ENCODE measurements at places on chromosomes 3 and 15.

GRCh38 chr3:59247402-59247841 lies 197.6 kb upstream of the CFAP20DC start:
- DNase-seq = no peak

DNA sequence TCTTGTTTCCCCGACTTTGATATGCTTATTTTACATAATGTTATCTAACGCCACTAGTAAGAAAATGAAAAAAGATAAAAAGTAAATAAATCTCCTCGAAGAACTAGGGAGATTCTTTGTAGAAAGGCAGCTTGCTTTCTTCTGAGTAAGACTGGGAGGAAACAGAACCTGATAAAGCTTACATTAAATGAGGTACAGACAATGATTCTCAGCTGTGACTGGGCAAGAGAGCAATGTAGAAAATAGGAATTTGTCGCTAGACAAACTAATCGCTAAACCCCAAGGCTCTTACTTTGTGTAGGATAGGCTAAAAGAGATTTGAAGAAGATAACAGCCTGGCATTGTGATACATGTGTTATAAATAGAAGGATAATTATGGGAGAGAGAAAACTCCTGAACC lies 919.0 kb upstream of the ALCAM start:
- DNase-seq = no peak

- no peak for DNase-seq
Observed at GRCh38 chr15:38636597-38636996, 72.0 kb upstream of the RASGRP1 start.

GRCh38 chr3:46881596-46882376 lies 4.3 kb downstream of the PTH1R start:
- DNase-seq = no peak

GRCh38 chr15:62647202-62647842 lies 395.2 kb upstream of the TPM1 start:
- no peak for DNase-seq

GRCh38 chr3:76900596-76900995 lies 139.3 kb upstream of the ROBO2 start:
- DNase-seq = no peak

GRCh38 chr3:159473206-159473605 lies 515.4 kb upstream of the IL12A start:
- no peak for DNase-seq

- no peak for DNase-seq
Observed at GRCh38 chr15:50109076-50109987, 9.7 kb downstream of the ATP8B4 start.

GRCh38 chr15:27797765-27798164 lies 301.4 kb downstream of the OCA2 start:
- DNase-seq = no peak

GRCh38 chr3:196914866-196915265 lies 27.5 kb downstream of the NCBP2 start:
- DNase-seq = no peak

DNA sequence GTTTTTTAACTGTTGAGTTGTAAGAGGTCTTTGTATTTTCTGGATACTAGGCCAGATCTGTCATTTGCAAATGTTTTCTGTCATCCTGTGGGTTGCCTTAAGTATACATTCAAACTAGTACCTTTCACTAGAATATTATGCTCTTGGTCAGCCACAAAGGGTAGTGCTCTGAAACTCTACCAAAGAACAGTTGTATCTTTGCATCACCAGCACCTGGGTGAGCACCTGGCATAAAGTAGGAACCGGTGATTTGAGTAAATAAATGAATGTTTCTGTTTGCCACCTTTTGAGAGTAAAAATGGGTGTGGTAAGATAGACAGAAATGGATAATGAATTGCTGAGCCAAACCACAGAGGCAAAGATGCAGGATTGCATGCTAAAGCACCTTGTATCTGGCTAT lies 98.7 kb downstream of the SLCO3A1 start:
- DNase-seq = no peak

GRCh38 chr3:127985216-127985615 lies 67.0 kb upstream of the SEC61A1 start:
- no peak for DNase-seq

GRCh38 chr3:123276346-123277006 lies 74.7 kb downstream of the SEC22A start:
- peak; percentile 39 for DNase-seq

GRCh38 chr3:55859305-55859704 lies 372.2 kb upstream of the WNT5A start:
- no peak for DNase-seq

GRCh38 chr15:98003518-98003917 lies 43.0 kb downstream of the ARRDC4 start:
- no peak for DNase-seq

DNA sequence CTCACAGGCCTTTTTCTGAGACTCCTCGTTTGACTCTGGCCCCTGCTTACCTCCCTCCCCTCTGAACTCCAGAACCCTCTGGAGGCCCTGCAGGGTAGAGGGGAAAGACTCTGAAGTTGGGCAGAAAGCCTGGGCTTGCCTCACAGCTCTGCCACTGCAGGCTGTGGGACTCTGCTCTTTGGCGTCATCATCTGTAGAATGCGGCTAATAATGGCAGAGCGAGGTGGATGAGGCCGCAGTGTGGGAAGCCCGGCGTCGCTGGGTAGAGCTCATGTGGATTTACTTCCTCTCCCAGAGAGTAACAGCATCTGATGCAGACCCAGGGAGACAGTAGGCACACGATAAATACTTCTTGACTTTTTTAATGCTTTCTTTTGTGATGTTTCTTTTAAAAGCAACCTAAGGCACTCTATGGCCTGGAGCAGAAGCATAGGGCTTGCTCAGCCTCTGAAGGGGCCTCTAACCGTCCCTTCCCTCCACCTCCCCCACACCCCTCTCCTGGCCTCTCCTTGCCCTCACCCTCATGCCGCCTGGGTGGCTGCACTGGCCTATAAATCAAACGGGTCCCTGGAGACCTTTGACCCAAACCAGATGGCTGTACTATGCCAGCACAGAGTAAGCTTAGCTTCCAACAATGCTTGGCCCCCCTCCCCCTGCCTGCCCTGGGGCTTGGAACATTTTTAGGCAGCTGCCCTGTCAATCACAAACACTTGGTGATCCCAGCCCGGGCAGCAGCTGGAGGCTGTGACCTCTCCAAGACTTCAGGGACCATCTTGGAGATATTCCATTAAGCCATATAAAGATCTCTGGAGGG lies 32.9 kb downstream of the SPSB4 start:
- DNase-seq = no peak

DNA sequence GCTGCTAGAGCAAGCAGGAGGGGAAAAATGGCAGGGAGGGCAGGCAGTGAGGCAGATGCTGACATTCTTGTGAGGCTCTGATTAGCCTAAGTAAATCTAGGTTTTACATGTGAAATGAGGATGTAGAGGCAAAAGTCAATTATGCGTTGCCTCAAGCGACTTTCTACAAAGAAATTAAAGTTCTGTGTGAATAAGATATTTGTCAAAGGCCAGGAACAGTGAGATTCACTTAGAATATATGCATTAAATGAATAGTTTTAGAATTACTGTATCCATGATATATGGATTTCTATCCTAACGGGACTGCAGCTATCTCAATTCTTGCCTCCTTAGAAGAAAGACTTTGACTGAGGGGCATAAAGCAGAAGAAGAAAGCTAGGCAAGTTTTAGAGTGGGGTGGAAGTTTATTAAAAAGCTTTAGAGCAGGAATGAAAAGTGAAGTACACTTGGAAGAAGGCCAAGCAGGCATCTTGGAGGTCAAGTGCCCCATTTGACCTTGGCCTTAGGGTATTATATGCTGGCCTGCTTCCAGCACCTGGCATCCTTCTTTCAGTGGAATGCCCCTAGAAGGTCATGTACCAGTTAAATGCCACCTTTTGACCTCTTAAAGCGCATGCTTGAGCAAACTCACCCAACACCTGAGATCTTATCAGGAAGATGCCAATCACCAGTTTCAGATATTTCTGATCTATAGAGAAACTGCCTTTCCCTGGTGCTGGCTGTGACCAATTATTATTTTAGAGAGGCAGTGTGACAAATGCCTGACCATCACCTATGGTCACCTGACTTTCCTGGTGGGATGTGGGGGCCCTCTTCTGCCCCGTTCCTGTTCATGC lies 38.2 kb downstream of the OSTN start:
- DNase-seq = no peak

GRCh38 chr3:27533718-27534573 lies 49.8 kb upstream of the SLC4A7 start:
- no peak for DNase-seq

DNA sequence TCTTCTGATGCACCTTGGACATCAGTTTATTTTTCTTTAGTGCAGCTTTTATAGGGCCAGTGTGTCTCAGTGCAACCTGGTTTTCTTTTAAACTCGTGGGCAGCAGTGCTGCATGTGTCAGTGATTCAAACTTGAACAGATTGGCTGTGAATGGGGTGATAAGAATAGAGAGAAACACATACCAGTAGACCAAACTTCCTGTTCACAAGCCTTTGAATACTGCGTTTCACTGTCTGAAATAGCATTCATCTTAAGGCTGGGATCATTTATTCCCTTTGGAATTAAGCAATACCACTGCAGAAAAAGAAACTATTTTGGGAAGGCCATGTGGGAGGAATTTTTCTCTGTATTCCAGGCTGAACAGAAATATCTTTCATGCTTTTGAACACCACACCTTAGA lies 51.7 kb downstream of the PHLDB2 start:
- no peak for DNase-seq

GRCh38 chr3:194100856-194101390 lies 35.0 kb upstream of the HES1 start:
- no peak for DNase-seq

DNA sequence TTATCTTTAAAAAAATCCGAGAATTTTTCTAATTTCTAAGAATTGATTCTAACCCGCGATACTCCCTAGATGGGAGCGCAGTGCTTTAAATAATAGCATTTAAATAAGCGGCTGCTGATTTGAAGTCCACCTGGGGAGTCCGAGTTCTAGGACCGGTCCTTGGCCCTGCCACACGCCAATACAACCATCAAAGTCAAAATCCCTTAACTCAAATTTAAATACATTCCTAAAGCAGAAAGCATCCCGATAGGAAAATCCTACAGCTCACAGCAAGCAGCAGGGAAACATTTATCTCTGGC lies 508 bp upstream of the ECT2 start:
- DNase-seq = peak; percentile 13
